NCI-H774 (cell line): ENCODE measurements at places on chromosomes 5 and 9.
A peak's percentile ranks its signal among the peaks of the same experiment; 100 is the strongest.

- peak; percentile 15 for DNase-seq
These were observed 788.9 kb upstream of the GRAMD2B start for GRCh38 chr5:125634216-125634835.

DNA sequence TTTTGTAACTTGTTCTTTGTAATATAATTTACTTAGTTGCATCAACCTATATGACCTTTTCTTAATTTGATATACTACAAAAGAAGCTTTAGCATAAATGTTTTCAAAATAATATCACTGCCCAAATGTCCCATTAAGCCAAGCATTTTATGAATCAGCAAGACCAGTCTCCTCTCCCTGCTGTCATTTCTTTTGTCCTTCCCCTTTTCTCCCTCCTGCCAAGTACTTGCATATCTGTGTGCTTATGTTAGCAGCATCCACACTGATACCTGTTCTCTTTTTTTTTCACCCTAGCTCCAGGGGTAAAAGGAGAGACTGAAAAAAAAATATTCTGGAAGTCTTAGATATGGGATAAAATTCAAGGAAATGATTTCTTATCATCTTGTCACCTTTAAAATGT is 69.7 kb downstream of the ZSWIM6 start:
- DNase-seq, result no peak

GRCh38 chr9:115035841-115036612 is 81.9 kb downstream of the TNC start:
- DNase-seq, result no peak

DNA sequence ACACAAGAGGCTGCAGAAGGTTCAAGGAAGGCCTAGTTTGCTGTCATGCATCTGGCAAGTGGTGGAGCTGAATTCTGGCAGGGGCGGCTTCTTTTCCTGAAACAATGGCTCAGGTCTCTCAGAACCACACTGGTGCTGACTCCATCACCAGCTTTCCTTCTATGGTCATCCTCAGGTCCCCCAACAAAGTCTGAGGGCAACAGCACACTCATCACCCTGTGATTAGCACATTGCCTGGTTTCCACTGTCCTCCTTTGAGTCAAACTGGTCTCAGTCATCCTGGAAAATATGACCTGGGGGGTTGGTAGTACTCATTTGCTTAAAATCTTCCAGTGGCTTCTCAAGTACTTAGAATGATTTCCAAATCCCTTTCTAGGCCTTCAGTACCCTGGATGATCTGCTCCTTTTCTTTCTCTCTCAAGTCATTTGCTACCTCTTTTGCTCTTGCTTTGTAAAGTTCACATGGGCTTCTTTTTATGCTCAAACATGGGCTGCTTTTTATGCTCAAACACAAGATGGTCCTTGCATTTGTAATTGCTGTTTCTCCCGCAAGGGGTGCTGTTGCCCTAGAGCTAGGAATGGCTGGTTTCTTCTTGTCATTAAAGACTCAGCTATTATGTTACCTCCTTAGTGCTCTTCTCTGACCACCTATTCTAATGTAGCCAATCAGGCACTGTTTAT is 144.9 kb downstream of the ALDH1A1 start:
- DNase-seq, result no peak

DNA sequence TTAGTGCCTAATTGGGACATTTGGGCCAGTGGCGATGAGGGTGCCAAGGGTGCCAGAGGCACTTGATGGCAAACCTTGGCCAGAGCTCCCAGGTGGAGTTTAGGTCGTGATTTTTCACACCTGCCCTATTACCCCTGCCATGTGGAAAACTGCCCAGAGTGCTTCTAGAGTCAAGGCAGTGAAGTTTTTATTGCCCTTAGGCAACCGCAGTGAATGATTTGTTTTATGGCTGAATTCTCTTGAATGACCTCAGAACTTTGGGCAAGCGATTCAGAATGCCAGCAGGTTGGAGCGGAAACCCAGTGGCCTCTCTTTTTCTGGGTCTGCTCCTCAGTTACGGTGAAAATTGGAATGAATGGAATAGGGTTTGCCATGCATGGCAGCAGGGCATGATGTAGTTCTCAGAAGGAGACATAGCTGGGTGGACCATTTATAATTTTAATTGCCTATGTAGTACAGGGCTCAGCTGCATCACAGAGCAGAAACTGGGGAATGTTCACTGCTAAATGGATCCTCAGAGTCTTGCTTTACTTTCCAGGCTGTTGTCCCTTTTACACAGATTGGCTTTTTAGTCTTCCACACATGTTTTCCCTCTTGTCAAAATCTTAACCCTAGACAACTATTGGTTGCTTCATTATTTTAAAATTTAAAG is 820.0 kb upstream of the SEMA6A start:
- DNase-seq, result no peak

GRCh38 chr5:32193591-32193990 is 19.5 kb upstream of the GOLPH3 start:
- peak; percentile 97 for DNase-seq
